HCT116 (cell line): ENCODE measurements at places on chromosomes 5 and 9. TPM values are rescaled to one million over a fixed set of nuclear protein-coding genes. Genes with fewer than 3 reads are reported as not detected.

- H3K4me3 ChIP-seq, result no peak overlapping the region
- H3K27ac ChIP-seq, result no peak overlapping the region
- H3K27me3 ChIP-seq, result no peaks in the 10 kb centered on the region
- DNase-seq, result no peak
- H3K4me1 ChIP-seq, result no peaks in the 10 kb centered on the region
- no peaks in the 10 kb centered on the region for H3K36me3 ChIP-seq
These were observed 31.5 kb downstream of the GOLGA2 start for GRCh38 chr9:128244091-128244836.

GRCh38 chr5:84191281-84191680, 193.4 kb downstream of the EDIL3 start:
- H3K36me3 ChIP-seq, result no peaks in the 10 kb centered on the region
- no peaks in the 10 kb centered on the region for H3K27me3 ChIP-seq
- H3K4me1 ChIP-seq, result no peaks in the 10 kb centered on the region
- no peak overlapping the region for H3K4me3 ChIP-seq
- no peak for DNase-seq

DNA sequence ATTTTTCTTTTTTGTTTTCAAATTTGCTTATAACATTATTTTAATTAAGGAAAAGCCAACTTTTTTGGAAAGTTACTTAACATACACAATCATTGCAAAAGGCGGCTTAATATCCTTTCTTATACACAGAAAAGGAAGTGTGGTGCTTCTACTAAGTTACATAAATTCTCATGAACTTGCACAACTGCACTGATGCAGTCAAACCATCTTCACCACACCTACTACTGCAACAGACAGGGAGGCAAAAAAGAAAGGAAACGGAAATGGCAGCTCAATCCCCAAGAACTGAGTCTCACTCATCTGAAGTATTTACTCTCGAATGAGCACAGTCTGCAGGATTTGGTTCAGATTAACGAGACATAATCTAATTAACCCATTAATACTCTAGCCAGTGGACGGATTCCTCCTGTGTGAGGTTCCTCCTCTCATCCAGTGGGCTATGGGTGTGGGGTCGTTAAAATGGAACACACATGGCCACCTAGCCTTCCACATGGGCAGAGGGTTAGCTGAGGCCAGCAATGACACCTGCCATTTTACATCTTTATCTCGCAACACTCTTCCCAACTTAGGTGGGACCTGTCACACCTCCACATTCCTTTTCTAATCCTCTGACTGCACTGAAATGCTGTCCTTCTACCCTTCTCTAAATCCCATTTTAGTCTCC, 30.0 kb downstream of the GOLM1 start:
- H3K4me1 ChIP-seq, result no peaks in the 10 kb centered on the region
- no peaks in the 10 kb centered on the region for H3K27me3 ChIP-seq
- no peak overlapping the region for H3K4me3 ChIP-seq
- H3K27ac ChIP-seq, result no peak overlapping the region
- 0 out of 2 replicates have a peak, but pooled peaks cover 2% of the 10 kb centered on the region for H3K36me3 ChIP-seq
- no peak for DNase-seq

The GABRA6 gene
- total RNA-seq, result not detected

- no peaks in the 10 kb centered on the region for H3K36me3 ChIP-seq
- no peak overlapping the region for H3K27ac ChIP-seq
- H3K4me3 ChIP-seq, result no peak overlapping the region
- H3K4me1 ChIP-seq, result no peaks in the 10 kb centered on the region
- no peaks in the 10 kb centered on the region for H3K27me3 ChIP-seq
- no peak for DNase-seq
These were observed 35.4 kb downstream of the ELAVL2 start for GRCh38 chr9:23790351-23791260.

GRCh38 chr9:1505489-1505888, 455.3 kb downstream of the DMRT2 start:
- no peak overlapping the region for H3K4me3 ChIP-seq
- no peak for DNase-seq
- no peaks in the 10 kb centered on the region for H3K27me3 ChIP-seq
- H3K27ac ChIP-seq, result no peak overlapping the region
- H3K4me1 ChIP-seq, result no peaks in the 10 kb centered on the region
- no peaks in the 10 kb centered on the region for H3K36me3 ChIP-seq

DNA sequence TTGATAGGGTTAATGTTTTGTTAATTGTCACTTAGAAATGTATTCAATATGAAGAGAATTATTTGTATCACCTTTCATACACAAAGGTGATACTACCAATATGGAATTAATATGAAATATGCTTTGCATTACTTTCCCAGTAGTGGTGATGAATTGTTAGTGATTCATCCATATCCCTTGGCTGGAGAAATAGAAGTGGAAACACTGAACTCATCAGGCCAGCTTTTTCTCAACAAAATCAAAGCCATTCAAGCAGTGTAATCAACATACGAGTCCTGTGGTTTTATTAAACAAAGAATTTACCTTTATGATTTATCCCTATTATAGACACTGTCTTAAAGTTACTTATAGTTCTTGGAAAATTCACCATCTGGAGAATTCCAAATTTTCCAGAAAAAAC, 264.0 kb upstream of the MEF2C start:
- H3K36me3 ChIP-seq, result no peaks in the 10 kb centered on the region
- DNase-seq, result no peak
- no peaks in the 10 kb centered on the region for H3K27me3 ChIP-seq
- H3K4me3 ChIP-seq, result no peak overlapping the region

GRCh38 chr9:80592413-80592812, 1020.6 kb downstream of the TLE4 start:
- no peaks in the 10 kb centered on the region for H3K36me3 ChIP-seq
- no peaks in the 10 kb centered on the region for H3K27me3 ChIP-seq
- DNase-seq, result no peak
- H3K27ac ChIP-seq, result no peak overlapping the region

- no peak for DNase-seq
- no peak overlapping the region for H3K4me3 ChIP-seq
- no peak overlapping the region for H3K27ac ChIP-seq
- no peaks in the 10 kb centered on the region for H3K27me3 ChIP-seq
These were observed 16.4 kb upstream of the C5orf47 start for GRCh38 chr5:173972607-173972924.
